Activated CD4-positive, alpha-beta T cell treated with anti-CD3 and anti-CD28 coated beads, Interleukin-2, amount 50 U/mL, for 4 hours (primary cell): ENCODE measurements at places on chromosomes 7 and 10.

- no peak for DNase-seq
These were observed 84.2 kb downstream of the REEP3 start for GRCh38 chr10:63605197-63605967.

DNA sequence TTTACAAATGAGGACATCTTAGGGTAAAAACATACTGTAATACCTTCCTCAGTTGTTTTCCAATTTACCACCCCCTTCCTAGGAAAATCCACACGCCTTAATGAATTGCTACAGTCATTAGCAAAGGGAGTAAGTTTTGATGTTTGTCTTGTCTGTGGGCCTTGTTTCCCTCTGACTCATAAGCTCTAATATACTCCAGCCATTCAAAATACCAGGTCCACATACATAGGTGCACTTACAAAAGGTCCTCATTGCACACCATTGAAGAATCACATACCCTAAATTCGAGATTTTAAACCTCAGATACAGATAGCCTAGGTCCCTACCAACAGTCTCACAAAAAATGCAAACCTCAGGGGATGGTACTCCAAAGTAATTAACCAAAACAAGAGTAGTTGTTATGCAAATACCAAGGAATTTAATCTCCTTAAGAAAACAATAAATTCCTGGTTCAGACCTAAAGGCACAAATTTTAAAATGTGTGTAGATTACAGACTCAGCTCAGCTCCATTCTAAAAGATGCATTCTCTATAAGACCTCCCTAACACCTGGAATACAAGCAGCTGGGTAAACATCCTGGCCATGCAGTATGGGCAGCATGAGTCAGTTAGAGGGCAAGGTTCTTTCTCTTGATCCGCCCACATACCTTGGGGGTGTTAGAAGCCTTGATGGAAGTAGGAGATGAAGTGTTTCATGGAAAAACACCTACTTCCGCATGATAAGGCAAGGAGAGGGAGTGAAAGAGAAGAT is 3.0 kb upstream of the LIPK start:
- DNase-seq = no peak

DNA sequence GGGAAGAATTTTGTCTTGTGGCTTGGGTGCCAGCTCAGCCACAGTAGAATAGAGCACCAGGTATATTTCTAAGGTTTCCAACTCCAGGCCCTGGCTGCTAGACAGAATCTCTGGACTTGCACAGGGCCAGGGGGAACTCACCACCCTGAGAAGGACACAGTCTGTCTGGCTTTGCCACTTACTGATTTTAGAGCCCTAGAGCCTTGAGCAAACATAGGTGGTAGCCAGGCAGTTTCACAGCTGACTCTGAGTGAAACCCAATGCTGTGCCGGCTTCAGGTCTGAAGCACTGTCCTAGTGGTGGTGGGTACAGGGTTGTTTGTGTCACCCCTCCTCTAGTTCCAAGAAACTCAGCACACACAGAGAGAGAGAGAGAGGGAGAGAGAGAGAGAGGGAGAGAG is 81.6 kb downstream of the TES start:
- DNase-seq = no peak

DNA sequence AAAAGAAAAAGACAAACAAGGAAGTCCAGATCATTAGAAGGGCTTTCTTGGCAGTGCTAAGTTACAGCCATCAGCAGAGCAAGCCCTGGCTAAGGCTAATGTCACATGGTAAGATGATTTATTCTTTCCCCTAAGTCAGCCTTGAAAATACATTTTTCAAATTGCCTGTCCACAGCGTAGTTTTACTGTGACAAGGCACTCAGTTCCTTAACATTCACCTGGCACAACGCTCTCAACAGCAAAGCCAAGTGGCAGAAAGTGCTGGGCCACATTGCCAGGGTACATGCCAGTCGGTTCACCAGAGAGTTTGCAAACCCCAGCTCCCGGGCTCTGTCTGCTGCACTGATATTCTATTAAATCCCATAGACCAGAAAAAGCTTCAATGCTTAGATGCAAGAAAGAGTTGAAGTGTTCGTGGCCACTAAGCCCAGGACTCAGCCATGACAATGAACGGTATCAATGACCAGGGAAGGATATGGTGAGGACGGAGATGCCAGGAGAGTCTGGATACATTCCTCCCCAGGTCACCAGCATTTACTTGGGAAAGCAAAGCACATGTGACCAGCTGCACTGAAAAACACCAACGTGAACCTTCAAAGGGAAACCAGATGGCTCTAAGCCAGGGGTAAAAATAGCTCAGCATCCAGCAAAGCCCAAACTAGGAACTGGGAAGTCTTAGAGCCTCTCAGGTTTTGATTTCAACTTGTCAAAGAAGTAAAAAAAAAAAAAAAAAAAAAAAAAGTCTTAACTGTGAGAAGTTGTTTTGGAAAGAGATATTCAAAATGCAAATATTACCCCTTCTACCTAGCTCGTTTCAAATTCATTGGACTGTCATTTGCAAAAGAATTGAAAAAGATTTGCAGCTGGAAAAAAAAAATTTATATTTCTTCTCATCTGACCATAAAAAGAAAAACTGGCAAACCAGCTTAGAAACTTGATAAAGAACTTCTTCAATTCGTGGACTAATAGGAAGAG is 23.9 kb upstream of the MPP7 start:
- DNase-seq = no peak

GRCh38 chr10:17801507-17801906 is 7.6 kb upstream of the MRC1 start:
- DNase-seq = no peak

DNA sequence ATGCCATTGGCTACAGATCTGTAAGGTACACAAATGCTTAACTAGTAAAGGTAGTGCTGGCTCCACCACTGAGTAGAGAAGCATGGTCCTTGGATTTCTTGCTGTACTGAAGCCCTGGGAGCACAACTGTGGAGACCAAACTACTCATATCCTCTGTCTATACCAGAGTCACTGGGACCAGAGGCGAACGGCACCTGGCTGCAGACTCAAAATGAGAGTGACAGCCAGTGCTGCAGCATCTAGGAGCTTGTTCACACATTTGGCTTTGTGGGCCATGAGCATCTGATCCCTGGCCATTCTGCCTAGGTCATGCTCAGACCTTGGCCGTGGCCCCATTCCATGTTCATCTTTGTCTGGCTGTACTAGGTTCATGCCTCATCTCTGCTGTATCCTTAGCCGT is 31.9 kb downstream of the LRRC18 start:
- DNase-seq = no peak

DNA sequence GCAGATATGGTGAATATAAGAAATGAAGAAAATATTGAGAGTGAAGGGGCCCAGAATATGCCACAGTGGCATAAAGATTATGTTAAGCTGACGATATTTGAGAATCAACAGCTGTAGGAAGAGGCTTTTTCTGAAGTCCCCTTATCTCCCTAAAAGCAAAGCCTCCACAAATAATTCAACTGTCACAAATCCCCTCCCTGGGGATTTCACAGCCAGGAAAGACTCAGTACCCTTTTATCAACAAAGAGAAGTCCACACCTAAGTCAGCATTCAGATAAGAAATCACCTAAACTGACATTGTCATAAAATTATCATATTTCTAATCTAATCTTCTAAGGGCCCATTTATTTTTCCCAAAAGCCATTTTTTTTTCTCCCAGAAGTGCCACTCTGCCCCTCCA is 284.9 kb upstream of the VWC2 start:
- no peak for DNase-seq

GRCh38 chr10:110366635-110367034 is 61.9 kb upstream of the SMNDC1 start:
- DNase-seq = no peak

DNA sequence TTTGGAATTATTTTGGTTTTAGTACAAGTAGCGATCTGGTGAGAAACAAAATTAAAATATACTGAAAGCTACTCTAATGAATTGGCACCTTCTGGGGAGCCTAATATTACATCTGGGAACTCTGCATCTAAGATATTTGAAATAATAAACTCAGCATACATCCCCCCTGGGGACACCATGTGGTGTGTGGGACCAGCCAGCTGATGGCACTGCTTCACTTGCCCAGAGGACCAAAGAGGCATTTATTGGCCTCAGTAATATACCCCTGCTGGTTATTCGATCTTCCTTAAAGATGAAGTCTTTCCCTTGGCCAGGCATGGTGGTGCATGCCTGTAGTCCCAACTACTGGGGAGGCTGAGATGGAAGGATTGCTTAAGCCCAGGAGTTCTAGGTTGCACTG is 195.1 kb upstream of the AUTS2 start:
- no peak for DNase-seq

DNA sequence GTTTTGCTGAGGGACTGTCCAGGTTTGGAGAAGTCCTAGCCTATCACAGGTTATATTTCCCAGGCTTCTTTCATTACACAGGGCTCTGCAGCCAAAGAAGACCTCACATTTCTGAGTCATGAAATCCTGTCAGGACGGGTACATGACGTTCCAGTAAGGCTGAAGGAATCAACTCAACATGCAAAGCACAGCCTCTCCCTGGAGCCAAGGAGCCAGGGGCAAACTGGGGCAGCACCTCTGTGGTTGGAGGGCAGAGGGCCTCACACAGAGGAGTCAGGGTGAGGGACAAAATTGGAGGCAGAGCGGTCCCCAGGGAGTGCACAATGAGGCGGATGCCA is 116.3 kb upstream of the GDF10 start:
- no peak for DNase-seq

- DNase-seq = no peak
These were observed 293.9 kb downstream of the C7orf25 start for GRCh38 chr7:42617806-42618457.

GRCh38 chr7:24135003-24135817 is 148.8 kb upstream of the NPY start:
- DNase-seq = no peak

DNA sequence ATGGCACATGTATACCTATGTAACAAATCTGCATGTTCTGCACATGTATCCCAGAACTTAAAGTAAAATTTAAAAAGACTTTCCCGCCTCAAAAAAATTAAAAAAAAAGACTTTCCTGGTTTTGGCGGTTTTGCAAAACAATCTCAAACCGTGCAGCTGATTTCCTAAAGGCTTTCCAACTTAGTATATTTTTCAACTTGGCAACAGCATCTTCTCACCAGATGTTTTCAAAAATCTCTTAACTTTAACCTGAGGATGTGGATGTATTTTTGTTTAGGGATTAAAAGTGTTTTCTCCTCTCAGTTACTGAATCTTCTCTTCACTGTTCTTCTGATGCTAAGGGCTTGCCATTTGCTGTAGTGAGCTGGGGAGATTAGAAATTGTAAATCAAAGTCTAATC is 96.5 kb upstream of the PLPP4 start:
- DNase-seq = no peak

- peak; percentile 4 for DNase-seq
These were observed 77.4 kb upstream of the ANLN start for GRCh38 chr7:36312064-36312914.

- no peak for DNase-seq
These were observed 14.9 kb upstream of the CPA5 start for GRCh38 chr7:130329681-130330080.

DNA sequence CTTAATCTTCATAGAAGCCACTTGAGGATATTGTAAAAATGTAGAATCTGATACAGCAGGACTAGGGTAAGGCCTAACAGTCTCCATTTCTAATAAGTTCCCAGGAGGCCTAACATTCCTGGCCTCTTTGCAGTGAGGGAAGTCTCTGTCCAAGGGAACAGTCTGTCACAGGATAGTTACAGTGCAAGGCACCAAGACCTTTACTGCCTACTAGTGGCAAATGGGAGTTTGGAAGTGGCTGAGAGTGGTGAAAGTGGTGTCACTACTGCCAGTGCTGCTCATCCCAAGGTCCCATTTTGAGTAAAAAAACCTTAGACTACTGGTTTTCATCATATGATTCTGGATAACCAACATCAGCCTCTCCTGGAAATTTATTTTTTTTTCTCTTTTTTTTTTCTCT is 619.5 kb upstream of the SEMA3D start:
- DNase-seq = no peak

DNA sequence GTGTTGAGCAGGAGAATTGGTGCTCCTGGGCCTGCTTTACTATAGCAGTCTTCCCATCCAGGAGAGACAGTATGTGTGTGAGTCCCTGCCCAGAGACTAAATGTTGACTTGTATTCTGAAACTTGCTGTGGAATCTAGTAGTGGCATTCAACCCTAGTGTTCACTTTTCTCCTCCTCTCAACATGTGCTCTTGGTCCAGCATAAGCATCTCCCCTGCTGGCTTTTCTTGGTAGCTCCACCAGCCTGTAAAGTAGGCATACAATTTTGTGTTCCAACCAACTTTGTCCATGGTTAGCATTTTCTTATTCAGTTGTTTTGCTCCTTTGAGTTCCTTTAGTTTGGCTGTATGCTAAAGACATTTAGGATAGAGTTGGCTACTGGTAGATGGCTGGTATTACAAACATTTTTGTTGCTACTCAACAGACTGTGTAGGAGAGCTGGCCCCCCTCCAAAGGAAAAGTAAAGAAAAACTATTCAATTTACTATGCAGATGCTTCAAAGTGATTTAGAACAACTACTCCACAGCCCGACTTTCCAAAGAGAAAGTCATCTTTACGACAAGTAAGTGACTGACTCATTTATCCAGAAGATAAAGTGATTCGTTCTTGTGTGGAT is 46.0 kb downstream of the ASB4 start:
- no peak for DNase-seq

- no peak for DNase-seq
These were observed 61.4 kb upstream of the GNA12 start for GRCh38 chr7:2905500-2905899.

GRCh38 chr10:77675347-77675746 is 37.7 kb upstream of the KCNMA1 start:
- no peak for DNase-seq

GRCh38 chr7:29989257-29989995 is at the start of gene SCRN1:
Gene SCRN1, minus strand, starts transcription at chr7:29989801. Its CDS starts 20,734 bp downstream, at chr7:29969067.
- peak; percentile 3 for DNase-seq

DNA sequence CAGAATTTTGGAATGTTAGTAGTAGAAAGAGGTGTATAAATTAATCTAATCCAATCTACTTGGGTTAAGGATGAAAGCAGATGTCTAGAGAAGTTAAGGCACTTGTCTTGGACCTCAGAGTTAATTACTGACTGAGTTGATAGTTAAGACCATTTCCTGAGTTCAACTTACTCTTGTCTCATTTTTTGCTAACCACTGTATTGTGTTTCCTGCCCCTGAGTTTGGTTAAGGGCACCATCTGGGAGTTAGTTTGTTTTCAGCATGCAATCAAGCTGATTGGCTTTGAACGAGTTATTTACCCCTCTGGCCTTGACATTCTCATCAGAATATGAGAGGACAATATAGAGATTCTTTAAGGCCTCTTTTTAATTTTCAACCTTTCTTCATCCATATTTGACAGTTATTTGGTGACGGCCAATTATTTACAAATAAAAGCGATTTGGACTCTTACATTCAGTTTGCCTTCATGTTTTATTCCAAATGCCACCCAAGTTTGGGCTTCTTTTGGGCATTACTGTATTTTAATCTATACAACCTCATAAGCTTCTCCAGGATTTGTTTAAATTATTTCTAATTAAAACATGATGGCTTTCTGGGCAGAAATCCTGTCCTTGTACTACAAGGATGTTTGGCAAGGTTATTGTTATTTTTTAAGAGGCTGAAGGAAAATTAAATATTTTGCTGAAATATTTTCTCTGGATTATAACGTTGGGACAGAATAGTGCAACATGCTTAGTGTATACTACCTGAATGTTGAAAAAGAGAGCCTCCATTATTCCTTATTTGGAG is 225.0 kb downstream of the CACNB2 start:
- DNase-seq = no peak
